Kidney capillary endothelial cell (primary cell): ENCODE measurements at places on chromosomes 5 and 9.
A peak's percentile ranks its signal among the peaks of the same experiment; 100 is the strongest.

- no peak for DNase-seq
These were observed 23.7 kb upstream of the OTULINL start for GRCh38 chr5:14557791-14558415.

DNA sequence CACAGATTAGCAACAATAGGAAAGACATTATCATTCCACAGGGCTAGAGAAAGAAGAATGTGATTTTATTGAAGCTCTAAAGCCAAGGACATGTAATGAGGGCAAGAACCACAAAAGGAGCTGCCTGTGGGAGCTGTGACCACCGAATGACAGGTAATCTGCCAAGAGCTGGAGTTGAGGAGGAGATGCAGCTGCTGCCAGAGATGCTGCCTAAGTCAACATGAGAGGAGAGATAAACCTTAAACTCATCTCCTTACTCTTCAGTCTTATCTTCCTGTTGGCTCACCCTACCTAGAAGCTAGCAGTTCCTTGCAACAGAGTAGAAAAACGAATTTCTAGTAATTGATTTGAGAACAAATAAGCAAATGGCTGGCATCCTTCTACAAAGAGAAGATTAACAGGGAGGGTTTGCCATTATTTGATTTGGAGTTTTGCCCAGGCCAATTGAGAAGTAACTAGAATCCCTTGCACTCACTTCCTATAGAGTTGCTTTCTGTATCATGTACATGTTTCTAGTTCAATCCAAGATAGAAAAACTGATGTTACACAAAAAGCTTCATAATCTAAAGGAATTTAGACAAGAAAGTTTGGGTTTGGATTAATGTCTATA, 539.2 kb downstream of the TLE1 start:
- no peak for DNase-seq

DNA sequence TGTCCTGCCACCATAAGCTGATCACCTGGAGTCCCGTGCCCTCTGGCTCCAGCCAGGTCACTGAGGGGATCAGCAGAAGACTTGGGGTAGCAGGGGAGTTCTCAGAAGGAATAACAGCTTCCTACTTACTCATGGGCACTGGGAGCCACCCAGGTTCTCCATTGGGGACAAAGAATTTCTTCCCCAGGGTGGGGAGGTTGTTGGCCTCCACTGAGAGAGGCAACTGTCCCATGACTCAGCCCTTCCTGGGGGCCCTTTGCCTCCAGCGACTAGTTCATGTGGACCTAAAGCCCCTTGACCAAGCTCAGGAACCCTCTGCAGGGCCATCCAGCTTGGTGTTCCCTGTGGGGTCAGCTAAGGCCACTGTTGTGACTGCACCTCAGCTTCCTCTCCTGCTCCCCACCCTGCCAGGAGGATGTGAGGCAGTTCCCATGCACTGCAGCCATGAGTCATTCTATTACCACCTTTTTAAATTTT, 175.0 kb downstream of the AUH start:
- peak; percentile 85 for DNase-seq

DNA sequence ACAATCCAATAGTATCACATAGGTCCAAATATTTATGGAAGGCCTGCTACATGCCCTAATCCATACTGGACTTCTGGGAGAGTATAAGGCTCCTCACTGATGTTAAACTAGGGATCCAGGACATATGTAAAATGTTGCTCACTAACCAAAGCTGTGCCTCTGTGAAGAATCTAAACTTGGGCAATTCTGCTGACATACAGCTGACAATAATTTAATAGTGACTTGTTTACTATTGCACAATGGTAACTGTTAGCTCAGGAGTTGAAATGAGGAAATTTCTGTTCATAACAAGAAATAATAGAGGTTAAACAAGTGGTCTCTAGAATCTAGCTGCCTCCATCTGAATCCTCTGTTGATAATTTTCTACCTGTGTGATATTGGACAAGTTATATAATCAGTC, 14.9 kb upstream of the CTXN3 start:
- no peak for DNase-seq

GRCh38 chr9:20914556-20914955, 116.9 kb downstream of the HACD4 start:
- DNase-seq: no peak

DNA sequence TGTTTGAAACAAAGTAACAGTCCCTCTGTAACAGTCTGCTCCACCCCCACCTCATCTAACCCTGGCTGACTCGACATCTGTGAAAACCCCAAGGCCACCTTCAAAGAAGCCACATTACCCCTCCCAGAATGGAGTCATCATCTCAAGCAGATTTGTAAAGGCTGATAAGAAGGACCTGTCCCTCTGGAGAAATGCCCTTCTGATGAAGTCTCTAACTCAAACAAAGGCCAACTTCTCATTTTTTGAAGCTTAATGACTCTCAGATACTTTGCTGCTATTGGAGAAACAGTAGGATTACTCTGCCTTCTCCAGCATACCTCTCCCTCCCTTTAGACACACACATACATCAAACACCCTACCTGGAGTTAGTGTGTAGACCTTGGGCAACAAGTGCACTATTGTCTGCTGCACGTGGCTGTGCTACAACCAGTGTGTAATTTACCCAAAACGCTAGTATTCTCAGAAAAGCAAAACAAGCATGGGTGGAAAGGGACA, 5.3 kb upstream of the SUSD1 start:
- DNase-seq: no peak

- no peak for DNase-seq
These were observed 23.4 kb upstream of the BARX1 start for GRCh38 chr9:93978551-93978950.

- DNase-seq: no peak
These were observed 5.4 kb upstream of the MYORG start for GRCh38 chr9:34382054-34382453.

GRCh38 chr5:139180850-139181249, 17.3 kb downstream of the SIL1 start:
- DNase-seq: no peak

GRCh38 chr5:2201011-2201410, 318.3 kb upstream of the IRX4 start:
- no peak for DNase-seq

DNA sequence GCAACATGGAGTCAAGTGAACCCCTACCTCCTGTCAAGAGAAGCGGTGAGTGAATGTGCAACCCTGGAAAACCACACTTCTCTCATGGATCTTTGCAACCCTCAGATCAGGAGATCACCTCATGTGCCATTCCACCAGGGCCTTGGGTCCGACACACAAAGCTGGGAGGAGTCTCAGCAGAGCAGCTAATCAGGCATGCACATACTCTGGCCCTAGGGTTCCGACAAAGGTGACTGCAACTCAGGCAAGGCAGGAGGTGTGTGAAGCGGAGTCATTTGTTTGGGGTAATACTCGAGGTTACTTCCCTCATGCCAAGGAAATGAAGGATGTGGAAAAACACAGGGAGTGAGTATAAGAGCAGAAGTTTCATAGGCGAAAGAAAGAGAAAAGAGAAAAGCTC, 96.1 kb downstream of the GABRG2 start:
- DNase-seq: no peak

GRCh38 chr5:152151113-152151512, 226.5 kb upstream of the GLRA1 start:
- DNase-seq: no peak

DNA sequence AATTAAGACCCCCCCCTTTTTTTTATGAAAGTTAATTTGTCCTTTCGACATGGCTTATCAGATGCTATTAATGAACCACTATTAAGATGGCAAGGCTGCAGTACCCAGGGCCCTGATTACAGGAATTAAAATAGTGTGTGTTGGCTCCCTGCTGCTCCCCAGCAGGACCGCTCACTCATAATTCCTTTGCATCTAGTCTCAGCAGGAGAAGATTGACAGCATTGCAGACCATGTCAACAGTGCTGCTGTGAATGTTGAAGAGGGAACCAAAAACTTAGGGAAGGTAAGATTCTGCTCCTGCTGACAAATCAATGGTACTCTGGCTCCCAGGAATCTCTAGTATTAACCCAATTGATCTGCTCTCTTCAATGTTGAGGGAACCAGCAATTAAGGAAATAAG, 61.0 kb downstream of the STX17 start:
- DNase-seq: no peak

DNA sequence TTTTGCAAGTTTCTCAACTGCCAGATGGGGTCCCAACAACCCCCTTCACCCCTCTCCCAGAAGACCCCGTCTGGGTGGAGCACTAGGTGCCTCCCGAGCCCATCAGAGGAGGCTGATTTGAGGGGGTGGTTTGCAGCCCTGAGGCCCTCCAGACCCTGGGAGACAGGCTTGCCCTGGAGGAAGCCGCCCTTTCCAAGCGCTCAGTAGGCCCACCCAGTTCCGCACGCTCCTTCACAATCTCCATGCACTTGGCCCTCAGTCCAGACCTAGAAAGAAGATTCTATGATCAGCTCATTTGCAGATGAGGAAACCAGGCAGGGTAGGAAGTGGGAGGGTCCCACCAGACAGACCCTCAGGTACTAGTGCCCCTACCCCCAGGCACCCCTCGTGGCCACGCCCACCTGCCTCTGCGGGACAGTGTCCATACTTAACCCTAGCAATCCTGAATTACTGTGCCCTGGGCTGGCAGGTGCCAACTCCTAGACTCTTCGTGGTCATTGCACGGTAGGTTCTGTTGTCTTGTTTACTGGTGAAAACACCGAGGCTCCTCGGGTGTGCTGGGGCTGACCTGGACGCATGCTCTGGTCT, 22.3 kb downstream of the OR2V1 start:
- no peak for DNase-seq

DNA sequence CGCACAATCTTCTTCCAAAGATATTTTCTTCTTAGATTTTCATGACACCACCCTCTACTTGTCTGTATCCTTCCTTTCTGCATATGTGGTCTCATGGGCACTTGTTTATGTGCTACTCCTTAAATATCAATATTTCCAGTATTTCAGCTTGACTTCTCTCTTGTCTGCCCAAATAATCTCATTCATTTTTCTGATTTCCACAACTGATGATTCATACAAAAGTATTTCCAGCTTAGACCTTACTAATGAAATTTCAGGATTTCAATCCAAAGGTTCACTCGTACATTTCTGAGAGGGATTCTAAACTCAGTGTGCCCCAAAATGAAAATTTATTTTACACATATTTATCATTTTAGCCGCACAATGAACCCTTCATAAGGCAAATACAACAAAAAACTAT, 928.9 kb upstream of the C9orf72 start:
- no peak for DNase-seq

DNA sequence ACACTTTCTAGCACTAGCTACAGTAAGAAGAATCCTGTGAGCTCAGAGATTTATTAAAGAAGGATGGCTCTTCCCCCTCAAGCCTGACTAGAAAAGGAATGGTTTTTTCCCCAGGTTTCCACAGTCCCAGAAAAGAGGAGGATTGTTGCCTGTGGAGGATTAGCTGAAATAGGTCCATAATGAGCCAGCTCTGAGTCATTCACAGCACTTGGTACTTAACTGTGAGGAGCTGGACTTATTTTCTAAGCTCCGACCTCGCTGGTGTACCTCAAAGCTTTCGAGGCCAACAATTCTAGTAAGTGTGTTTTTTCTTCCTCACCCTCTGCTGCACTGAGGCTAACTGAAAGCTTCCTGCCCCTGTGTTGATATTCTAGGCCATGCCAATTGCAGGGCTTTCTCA, 222.5 kb upstream of the IL12B start:
- DNase-seq: no peak

DNA sequence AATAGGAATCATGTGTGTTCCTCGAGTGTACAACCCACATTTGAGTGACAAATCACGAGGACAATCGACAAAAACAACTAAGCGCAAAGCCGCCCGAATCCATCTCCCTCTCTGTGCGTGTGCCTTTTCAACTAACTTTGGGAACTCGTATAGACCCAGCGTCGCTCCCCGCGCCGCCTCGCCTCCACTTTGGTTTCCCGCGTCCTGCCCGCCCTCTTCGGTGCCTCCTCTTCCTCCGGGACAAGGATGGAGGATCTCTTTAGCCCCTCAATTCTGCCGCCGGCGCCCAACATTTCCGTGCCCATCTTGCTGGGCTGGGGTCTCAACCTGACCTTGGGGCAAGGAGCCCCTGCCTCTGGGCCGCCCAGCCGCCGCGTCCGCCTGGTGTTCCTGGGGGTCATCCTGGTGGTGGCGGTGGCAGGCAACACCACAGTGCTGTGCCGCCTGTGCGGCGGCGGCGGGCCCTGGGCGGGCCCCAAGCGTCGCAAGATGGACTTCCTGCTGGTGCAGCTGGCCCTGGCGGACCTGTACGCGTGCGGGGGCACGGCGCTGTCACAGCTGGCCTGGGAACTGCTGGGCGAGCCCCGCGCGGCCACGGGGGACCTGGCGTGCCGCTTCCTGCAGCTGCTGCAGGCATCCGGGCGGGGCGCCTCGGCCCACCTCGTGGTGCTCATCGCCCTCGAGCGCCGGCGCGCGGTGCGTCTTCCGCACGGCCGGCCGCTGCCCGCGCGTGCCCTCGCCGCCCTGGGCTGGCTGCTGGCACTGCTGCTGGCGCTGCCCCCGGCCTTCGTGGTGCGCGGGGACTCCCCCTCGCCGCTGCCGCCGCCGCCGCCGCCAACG, at the start of gene GPR150:
GPR150 (plus strand) TSS at position 58 of the 840 bp plus-strand sequence; CDS start at position 247, 189 bp downstream.
- peak; percentile 81 for DNase-seq

GRCh38 chr5:117454716-117455212, 880.1 kb upstream of the SEMA6A start:
- peak; percentile 13 for DNase-seq

DNA sequence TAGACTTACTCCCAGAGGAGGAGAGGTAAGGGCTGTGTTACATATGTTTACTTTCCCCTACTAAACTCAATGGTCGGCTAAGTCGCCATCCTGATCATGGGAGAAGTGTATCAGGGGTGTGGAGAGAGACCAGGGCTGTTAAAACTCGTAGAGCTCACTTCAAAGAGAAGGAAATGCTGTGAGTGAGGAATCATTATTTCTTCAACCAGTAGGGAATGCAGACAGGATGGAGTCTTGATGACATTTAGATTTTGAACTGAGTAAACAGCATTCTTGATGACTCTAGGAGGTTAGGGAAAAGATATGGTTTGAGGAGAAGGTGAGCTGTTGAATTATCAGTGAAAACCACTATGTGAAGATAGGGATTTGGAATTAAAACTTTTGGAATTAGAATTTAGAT, 17.3 kb downstream of the RECK start:
- peak; percentile 67 for DNase-seq

DNA sequence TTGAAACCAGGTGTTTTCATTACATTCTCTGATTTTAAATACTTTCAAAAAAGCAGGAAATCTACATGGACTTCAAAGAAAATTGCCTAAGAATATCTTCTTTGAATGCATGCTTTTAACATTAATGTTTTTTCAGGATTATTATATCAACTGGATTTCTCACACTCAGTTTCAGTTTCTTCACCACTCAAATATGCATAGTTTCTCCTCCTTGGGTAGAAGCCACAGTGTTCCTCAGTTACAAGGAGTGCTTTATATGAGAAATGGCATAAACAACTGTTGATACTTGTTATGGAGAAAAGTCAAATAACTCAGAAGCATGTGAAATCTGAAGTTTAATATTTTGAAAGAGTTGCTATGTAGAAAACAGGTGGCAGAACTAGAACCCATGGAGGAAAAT, 196.9 kb downstream of the DMRTA1 start:
- no peak for DNase-seq

- no peak for DNase-seq
These were observed 10.5 kb upstream of the ZNF354A start for GRCh38 chr5:178740921-178741320.

GRCh38 chr5:133241179-133242092, 189.6 kb downstream of the HSPA4 start:
- DNase-seq: no peak

GRCh38 chr9:2622461-2623287, 1.1 kb downstream of the VLDLR start:
- DNase-seq: no peak
